ENCODE measurements at places on chromosomes 2 and 18.

DNA sequence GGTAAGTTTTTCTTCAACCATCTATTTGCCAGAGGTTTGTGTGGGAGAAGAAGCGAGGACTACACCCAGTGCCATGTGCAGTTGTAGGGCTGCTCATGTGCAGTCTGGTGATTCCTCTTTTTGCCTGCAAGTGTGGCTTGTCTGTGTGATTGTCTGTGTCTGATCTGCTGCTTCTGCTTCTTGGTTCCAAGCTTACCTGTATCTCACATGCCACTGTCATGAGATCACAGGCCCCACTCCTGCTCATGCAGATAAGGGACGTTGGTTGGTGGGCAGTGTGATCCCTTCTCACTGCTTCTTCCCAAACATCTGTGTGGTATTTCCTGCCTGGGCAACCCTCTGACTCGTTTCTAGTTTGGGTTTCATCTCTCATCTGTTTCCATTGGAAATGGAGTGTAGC is 27.1 kb downstream of the RRM2 start:
- no peaks in the 10 kb centered on the region for H3K27me3 ChIP-seq
- H3K36me3 ChIP-seq = no peaks in the 10 kb centered on the region
- no peak overlapping the region for H3K4me3 ChIP-seq
- DNase-seq = no peak

DNA sequence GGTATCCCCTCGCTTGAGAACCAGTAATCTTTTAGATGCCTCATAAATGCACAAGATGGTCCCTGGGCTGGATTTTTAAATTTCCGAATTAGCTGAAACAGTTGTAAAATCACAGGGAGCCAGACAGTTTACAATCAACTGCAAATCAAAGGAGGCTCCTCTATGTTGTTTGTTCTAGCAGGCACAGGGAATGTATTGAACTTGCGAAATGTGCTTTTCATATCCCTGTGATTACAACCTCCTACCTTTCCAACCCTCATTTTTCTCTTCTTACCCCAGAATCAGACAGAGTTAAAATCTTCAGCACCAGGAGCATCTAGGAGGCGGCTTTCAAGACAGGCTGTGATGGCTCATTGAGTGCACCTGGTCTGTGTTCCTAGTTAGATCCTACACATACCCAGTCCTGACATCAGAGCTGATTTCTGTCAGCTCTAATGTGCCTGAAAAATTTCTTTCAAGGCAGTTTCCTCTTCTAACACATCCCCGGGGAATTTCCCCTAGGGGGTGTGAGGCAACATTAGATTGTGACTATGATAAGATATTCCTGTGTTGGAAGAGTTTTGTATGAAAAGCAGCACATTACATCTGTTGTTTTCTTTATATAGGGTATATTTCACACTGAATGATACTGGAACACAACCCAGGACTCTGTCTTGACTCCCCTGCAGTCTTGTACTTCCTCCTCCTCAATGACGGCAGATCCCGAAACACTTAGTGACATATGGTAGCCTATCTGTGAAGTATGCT is 17.9 kb upstream of the CAVIN2 start:
- H3K27ac ChIP-seq = peak overlapping the region; percentile 94
- H3K36me3 ChIP-seq = no peaks in the 10 kb centered on the region

GRCh38 chr2:128412181-128412871 is 93.7 kb upstream of the HS6ST1 start:
- H3K27me3 ChIP-seq = no peaks in the 10 kb centered on the region
- no peak overlapping the region for H3K4me3 ChIP-seq

DNA sequence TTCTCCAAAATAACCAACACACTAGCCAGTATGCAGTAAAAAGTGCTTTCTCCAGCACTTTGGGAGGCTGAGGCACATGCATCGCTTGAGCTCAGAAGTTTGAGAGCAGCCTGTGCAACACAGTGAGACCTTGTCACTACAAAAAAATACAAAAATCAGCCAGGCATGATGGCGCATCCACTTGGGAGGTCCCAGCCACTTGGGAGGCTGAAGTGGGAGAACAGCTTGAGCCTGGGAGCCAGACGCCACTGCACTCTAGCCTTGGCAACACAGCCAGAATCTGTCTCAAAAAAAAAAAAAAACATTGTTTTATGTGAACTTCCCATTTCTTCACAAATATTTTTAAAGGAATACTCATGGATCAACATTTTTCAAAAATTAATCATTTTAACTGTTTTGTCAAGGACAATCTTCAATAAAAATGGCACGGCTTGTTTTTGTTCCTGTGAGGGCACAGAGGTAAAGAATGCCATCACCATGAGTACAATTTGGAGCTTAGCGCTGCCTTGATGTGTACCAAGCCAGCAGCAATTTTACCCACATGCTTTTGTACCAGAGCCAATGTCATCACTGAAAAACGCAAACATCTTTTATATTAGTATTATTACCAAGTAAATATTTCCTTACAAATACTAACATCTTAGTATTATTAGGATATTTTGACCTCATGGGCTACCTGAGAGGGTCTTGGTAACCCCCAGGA is 26.7 kb downstream of the RAB1A start:
- no peaks in the 10 kb centered on the region for H3K27me3 ChIP-seq
- peaks cover 68% of the 10 kb centered on the region for H3K36me3 ChIP-seq
- H3K4me1 ChIP-seq = no peaks in the 10 kb centered on the region

DNA sequence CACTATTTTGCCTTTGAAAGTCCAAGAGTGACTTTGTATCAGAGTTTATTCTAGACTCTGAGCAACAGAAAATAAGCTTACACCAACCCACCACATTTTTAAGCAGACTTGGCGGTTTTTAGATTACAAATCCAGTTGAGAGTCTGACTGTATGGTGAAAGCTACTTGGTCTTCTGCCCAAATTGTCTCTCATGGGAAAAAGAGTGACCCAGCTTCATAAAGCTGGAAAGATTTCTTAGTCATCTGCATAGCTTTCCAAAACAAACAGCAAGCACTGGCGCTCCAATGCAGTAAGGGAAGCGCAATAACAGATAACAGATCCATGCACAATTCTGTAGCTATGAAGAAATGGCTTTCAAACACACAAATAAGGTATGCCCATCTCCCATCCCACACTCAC is 7.1 kb downstream of the DSG1 start:
- H3K4me1 ChIP-seq = peaks cover 5% of the 10 kb centered on the region
- no peaks in the 10 kb centered on the region for H3K27me3 ChIP-seq
- H3K27ac ChIP-seq = no peak overlapping the region
- DNase-seq = no peak
- H3K36me3 ChIP-seq = no peaks in the 10 kb centered on the region

- DNase-seq = no peak
- no peak overlapping the region for H3K4me3 ChIP-seq
- no peaks in the 10 kb centered on the region for H3K36me3 ChIP-seq
- no peaks in the 10 kb centered on the region for H3K27me3 ChIP-seq
Measured at GRCh38 chr2:134668821-134669220, 50.0 kb downstream of the TMEM163 start.

DNA sequence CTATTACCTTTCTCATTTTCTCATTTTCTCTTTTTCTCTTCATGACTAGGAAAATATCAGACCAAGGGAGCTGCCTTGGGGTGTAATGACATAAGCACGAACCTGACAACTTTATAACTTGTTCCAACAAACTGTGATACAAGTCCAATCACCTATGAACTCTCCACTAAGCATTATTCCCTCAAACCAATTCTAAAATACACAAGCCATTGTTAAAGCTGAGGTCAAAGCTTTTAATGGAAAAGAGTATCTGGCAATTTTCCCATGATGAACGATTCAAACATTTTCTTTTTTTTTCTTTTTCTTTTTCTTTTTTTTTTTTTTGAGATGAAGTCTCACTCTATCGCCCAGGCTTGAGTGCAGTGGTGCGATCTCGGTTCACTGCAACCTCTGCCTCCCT is 48.4 kb upstream of the NARS1 start:
- peaks cover 29% of the 10 kb centered on the region for H3K36me3 ChIP-seq
- H3K4me3 ChIP-seq = no peak overlapping the region
- DNase-seq = no peak
- no peaks in the 10 kb centered on the region for H3K27me3 ChIP-seq
- H3K27ac ChIP-seq = no peak overlapping the region
- peaks cover 5% of the 10 kb centered on the region for H3K4me1 ChIP-seq

DNA sequence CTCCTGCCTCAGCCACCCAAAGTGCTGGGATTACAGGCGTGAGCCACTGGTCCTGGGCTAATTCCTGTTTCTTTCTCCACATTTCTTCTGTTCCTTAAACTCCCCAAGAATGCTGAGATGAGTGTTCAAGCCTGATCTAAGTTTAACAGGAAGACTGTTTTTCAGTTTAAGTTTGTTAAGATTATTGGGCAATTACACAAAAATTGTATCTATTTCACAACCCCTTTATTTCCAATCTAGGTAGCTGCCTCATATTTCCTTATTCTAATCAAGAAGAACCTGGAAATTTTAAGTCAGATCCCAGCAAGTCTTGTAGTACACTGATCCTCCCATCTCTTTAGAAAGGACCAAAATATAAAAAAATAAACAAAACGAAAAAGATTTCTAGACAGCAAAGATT is 11.7 kb downstream of the SFT2D3 start:
- no peaks in the 10 kb centered on the region for H3K27me3 ChIP-seq
- H3K4me1 ChIP-seq = no peaks in the 10 kb centered on the region
- peaks cover 37% of the 10 kb centered on the region for H3K36me3 ChIP-seq
- H3K4me3 ChIP-seq = no peak overlapping the region

GRCh38 chr2:51633073-51633472 is 601.1 kb upstream of the NRXN1 start:
- no peak overlapping the region for H3K4me3 ChIP-seq
- no peaks in the 10 kb centered on the region for H3K27me3 ChIP-seq

DNA sequence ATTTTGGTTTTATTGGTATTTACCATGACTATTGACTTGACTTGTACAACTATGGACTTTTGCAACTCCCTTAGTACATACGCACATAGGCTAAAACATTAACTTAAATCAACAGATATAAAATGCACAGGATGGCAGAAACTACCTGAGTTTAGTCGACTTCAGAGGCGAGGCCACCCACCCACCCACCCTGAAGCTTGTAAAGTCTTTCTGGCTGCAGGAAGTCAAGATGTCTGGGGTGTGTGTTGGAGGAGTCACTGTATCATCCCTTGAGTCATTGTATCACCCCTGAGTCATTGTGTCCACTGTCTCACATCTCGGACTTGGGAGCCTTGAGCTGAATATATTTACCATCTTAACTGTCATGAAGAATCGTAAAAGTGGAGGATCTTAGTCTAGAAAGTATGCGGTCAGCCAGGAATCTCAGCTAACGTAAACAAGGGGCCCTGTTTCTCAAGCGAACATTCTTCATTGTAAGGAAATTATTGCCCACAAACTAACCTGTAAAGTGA is 140.0 kb upstream of the ST6GAL2 start:
- DNase-seq = no peak
- no peaks in the 10 kb centered on the region for H3K4me1 ChIP-seq
- H3K36me3 ChIP-seq = no peaks in the 10 kb centered on the region
- no peaks in the 10 kb centered on the region for H3K27me3 ChIP-seq
- H3K27ac ChIP-seq = peak overlapping the region; percentile 54

- H3K4me1 ChIP-seq = peaks cover 50% of the 10 kb centered on the region
- DNase-seq = no peak
- peaks cover 52% of the 10 kb centered on the region for H3K36me3 ChIP-seq
- peak overlapping the region; percentile 6 for H3K4me3 ChIP-seq
- no peaks in the 10 kb centered on the region for H3K27me3 ChIP-seq
Measured at GRCh38 chr2:201150454-201151020, 32.4 kb upstream of the CASP10 start.

GRCh38 chr18:23487738-23488570 is 15.4 kb upstream of the RMC1 start:
- no peak overlapping the region for H3K27ac ChIP-seq
- peaks cover under 1% of the 10 kb centered on the region for H3K36me3 ChIP-seq
- H3K27me3 ChIP-seq = no peaks in the 10 kb centered on the region
- no peak for DNase-seq
- H3K4me3 ChIP-seq = no peak overlapping the region

DNA sequence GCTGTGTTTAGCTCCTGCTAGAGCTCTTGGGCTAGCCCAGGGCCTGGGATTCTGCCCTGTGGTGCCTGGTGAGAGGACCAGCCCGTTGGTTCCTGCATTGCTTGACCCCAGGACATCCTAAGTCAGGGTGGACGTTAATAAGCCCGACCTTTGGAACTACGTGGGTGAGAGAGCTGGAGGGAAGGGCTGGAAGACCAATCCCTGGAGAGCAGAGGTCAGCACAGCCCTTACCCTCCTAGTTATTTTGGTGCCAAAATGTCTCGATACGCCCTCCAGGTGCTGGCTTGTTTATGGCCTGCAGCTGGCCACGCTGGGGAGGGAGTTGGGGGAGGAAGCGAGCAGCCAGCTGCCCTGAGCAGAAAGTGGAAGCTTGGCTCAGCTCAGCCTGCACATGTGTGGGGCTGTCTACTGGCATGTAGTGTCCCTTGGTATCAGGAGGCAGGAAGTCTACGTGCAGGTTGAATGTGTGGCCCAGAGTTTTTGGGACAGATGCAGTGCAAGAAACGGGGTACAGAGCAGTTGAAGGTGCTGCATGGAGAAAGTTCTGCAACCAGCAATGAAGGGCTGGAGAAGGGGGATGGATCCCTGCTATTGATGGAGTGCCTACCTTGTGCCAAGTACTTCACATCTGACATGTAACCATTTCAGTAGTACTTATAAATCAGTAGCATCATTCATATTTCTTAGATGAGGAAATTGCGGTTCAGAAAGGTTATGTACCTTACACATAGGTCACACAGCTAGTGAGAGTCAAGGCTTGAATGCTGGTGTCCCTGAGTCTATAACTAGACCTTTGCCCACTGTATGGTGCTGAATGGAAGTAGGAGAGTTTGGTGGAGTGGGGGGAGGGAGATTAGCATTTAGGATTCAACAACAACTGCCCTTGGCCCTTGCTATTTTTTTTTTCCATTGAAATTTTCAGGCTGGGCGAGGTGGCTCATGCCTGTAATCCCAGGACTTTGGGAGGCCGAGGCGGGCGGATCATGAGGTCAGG is 5.0 kb upstream of the DGKD start:
- H3K27me3 ChIP-seq = no peaks in the 10 kb centered on the region
- no peak overlapping the region for H3K27ac ChIP-seq
- no peak overlapping the region for H3K4me3 ChIP-seq

- no peak overlapping the region for H3K27ac ChIP-seq
- DNase-seq = no peak
- H3K4me1 ChIP-seq = peaks cover 2% of the 10 kb centered on the region
Measured at GRCh38 chr2:209960676-209961630, 41.5 kb upstream of the RPE start.

- no peaks in the 10 kb centered on the region for H3K4me1 ChIP-seq
- no peak overlapping the region for H3K27ac ChIP-seq
- DNase-seq = no peak
- no peaks in the 10 kb centered on the region for H3K27me3 ChIP-seq
- H3K4me3 ChIP-seq = no peak overlapping the region
- peaks cover 30% of the 10 kb centered on the region for H3K36me3 ChIP-seq
Measured at GRCh38 chr2:231218366-231218765, 19.9 kb downstream of the ARMC9 start.

DNA sequence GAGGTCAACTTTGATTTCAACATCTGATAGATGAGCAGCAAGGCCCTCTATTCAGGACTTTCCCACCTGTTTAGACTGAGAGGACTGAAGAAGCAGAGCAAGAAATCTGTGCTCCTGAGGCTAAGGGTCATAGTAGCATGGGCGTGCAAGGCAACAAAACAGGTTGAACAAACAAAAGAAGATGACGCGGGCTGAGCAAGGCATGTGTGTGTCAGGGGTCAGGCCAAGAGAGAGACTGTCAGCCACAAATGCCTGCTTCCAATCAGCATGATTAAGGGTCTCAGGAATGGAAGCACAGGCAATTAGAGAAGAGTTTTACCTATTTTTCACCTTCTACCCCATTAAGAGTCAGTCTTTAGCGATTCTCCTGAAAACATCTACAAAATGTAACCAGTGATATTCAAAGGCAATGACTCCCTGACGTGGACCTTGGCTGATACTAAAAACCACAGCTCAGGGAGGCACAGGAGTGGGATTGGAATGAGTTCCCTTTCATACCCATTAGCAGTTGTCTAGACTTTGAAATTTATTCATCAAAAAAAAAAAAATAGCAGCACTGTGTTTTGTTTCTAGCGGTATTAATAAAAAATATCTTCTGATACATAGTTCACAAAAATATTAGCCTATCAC is 81.9 kb downstream of the DYNAP start:
- no peaks in the 10 kb centered on the region for H3K27me3 ChIP-seq
- no peaks in the 10 kb centered on the region for H3K36me3 ChIP-seq
- no peak overlapping the region for H3K27ac ChIP-seq
- no peaks in the 10 kb centered on the region for H3K4me1 ChIP-seq

Measured in RWPE2 (cell line).